NCI-H2029 (cell line): ENCODE measurements at places on chromosomes 7 and 10.

DNA sequence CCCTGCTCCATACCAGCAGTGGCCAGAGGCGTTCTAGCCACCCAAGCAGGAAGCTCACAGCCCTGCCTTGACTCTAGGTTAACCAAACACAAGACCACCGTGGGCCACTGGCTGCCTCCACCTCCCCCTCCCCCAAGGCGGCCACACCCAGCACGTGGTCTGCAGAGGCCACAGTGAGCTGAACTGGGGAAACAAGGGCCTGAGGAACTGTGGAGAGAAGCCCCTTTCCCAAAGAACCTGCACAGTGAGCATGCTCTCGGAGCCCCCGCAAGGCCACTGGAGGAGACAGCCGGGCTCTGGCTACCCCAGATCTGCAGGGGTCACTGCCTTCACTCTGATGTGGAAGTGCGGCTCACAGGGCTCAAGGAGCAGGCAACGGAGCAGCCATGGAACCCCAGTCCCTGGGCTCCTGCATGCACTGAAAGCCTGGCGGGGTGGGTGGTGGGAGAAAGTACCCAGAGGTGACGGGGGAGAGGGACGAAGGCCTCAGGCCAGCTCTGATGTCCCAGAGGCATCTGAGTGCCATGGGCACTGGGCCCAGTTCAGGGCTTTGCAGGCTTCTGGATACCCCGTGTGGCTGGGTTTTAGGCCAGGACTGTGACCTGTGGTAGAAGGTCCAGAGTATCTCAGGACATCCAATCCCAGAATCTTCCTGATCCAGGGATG, 189.2 kb downstream of the EBF3 start:
- DNase-seq = no peak

GRCh38 chr7:157177983-157178381, 39.3 kb downstream of the UBE3C start:
- no peak for DNase-seq

- DNase-seq = no peak
Observed at GRCh38 chr10:88154596-88155250, 291.3 kb downstream of the PTEN start.

- DNase-seq = no peak
Observed at GRCh38 chr7:6619961-6620360, 4.6 kb downstream of the ZNF853 start.

- DNase-seq = no peak
Observed at GRCh38 chr10:21889477-21890275, 113.9 kb downstream of the DNAJC1 start.

- DNase-seq = peak; percentile 65
Observed at GRCh38 chr10:102114861-102115618, 5.1 kb downstream of the LDB1 start.

GRCh38 chr7:93890041-93890463, 501 bp downstream of the TFPI2 start:
- peak; percentile 8 for DNase-seq
